ENCODE measurements at places on chromosomes 1 and 21.

GRCh38 chr1:101128846-101129245 is 103.3 kb upstream of the DPH5 start:
- no peak for DNase-seq

DNA sequence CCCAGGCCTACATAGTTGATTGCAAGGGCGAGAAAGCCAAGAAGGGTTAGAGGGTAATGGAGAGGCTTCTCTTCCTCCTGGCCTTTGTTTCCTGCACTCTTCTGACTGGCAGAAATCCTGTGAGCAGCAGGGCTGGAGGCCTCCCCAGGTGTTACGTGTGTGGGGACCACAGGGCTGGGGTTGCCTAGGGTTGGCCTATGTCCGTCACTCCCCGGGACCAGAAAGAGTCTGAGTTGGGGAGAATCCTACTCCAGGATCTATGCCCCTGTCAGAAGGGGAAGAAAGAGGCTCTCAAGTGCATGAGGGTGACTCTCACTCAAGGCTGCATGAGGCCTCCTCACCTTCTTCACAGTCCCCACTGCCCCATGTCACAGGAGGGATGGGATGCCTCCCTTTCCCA is 38.5 kb downstream of the IGFN1 start:
- no peak for DNase-seq

- no peak for DNase-seq
Observed at GRCh38 chr1:225712391-225712790, 59.5 kb upstream of the ENAH start.

GRCh38 chr1:197224160-197224559 is 43.9 kb upstream of the CRB1 start:
- DNase-seq = no peak

DNA sequence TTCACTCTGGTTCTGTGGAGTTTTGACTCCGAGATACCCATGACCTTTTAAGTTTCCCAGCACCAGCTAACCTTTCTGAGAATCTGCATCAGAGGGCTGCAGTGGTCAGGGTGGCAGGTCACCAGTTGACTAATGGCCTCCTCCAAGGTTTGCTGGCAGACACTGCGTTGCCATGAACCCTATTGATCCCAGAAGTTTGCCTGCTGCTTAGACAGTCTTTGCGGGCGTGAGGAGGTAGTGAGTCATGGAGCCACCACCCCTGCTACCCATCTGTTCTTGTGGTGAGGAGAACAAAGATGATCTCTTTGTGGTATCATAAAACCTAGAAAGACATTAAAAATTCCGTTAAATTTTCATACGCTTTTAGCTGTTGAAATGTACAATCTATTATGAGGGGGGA is 180.4 kb downstream of the FGGY start:
- DNase-seq = no peak

DNA sequence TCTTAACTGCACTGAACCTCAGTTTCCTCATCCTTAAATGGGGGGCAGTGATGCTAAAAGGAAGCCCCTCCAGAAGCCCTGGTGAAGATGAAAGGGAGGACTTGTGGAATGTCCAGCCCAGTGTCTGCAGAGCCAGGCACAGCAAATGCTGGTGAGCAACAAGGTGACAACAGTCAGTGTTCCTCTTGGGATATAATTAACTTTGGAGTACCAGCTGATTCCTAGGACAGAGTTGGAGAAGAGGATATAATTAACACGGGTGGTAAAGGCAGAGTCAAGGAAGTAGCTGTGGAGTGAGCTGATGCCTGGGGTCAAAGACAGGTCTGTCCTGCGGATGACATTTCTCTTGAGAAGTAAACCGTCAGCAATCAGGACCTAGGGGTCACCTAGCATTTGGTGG is 60.7 kb upstream of the MRPS6 start:
- no peak for DNase-seq

DNA sequence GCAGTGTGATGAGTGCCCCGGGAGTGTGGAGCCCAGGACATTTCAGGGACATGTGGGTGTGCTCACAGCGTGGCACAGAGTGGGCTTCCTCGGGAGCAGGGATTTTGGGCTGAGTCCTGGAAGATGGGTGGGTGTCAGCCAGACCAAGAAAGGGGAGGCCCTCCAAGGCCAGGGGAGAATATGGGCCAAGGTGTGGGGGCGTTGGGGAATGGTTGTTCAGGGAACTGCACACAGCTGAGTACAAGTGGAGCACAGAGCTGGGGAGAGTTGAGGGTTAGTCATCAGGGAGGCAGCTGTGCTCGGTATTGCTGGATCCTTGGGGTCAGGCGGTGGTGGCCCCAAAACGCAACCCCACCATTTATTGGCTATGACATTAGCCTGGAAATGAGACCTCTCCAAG is 5.5 kb downstream of the POGK start:
- no peak for DNase-seq

Measured in CD4-positive, CD25-positive, alpha-beta regulatory T cell (primary cell).